ENCODE measurements at places on chromosomes 2 and 18. TPM values are rescaled to one million over a fixed set of nuclear protein-coding genes. Genes with fewer than 3 reads are reported as not detected.

GRCh38 chr2:239329284-239329971 is 71.4 kb downstream of the HDAC4 start:
- H3K27me3 ChIP-seq, result no peaks in the 10 kb centered on the region
- no peak overlapping the region for H3K4me3 ChIP-seq
- peaks cover 20% of the 10 kb centered on the region for H3K4me1 ChIP-seq
- DNase-seq, result no peak

GRCh38 chr18:72543357-72544055 is 636 bp downstream of the CBLN2 start:
- H3K4me3 ChIP-seq, result peak overlapping the region; percentile 25
- DNase-seq, result peak; percentile 70
- H3K4me1 ChIP-seq, result peaks cover 6% of the 10 kb centered on the region

DNA sequence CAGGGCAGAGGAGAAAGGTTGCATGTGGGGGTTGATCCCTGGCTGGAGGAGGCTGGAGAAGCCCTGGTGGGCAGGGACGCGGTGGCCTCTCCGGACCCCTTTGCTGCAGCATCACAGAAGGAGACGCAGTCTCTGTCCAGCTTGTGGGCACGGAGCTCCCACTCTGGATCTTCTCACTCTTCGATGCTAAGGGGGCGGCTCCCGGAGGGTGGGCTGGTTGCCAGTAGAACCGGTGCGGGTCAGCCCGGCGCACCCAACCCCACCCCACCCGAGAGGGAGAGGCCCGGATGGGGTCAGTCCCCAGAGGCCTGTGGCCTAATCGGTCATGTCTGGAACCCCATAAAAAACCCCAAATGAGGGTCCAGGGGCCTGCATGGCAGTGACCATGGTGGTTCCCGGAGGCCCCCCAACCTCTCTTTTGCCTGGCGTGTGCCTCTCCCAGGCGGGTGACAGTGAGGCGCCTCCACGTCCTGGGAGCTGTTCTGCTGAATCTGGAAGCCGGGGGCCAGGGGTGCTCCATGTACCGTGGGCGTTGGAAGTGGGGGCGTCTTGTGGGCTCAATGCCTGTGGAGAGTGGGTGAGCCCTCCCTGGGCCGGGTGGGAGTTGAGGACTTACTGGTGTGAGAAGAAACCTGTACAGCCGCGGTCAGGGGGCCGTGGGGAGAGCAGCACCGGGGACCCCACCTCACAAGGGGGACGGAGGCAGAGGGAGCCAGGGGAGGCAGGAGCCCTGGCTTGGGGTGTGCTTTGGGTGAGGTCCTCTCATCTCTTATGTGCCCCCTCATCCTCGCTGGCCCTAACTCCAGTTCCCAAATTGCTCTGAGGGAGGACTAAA is 79.6 kb downstream of the RTP5 start:
- H3K27ac ChIP-seq, result no peak overlapping the region
- no peaks in the 10 kb centered on the region for H3K27me3 ChIP-seq
- no peak for DNase-seq
- peaks cover 11% of the 10 kb centered on the region for H3K4me1 ChIP-seq

DNA sequence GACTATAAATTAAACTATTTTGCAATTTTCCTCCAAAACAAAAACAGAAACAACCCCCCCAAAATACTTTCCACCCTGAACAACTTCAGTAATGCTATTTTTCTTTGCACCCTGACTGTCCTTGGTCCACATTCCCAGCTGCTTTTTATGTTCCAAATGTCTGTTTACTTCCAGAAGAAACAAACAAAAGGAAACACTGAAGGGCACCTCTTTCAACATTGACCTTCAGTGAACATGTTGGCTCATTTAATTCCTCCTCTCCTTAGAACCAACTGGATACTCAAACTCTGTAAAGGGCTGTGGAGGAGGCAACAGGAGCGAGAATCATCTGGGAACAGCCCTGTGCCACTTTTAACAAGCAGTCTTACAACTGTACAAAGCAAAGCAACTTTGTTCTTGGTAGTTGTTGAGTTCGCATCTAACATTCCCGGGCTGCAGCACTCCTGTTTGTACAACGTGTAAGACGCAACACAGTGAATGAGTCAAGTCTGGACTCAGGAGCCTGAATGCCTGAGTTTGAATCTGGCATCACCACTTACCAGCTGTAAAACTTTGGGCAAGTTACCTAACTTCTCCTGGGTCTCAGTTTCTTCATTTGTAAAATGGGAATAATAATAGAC is 111.4 kb upstream of the GATA6 start:
- H3K4me3 ChIP-seq, result no peak overlapping the region
- no peaks in the 10 kb centered on the region for H3K27me3 ChIP-seq
- no peaks in the 10 kb centered on the region for H3K36me3 ChIP-seq
- no peaks in the 10 kb centered on the region for H3K4me1 ChIP-seq
- H3K27ac ChIP-seq, result no peak overlapping the region
- DNase-seq, result no peak

GRCh38 chr2:173087793-173088496 is 12.3 kb downstream of the MAP3K20 start:
- H3K4me1 ChIP-seq, result peaks cover 3% of the 10 kb centered on the region
- no peak overlapping the region for H3K4me3 ChIP-seq
- DNase-seq, result no peak

DNA sequence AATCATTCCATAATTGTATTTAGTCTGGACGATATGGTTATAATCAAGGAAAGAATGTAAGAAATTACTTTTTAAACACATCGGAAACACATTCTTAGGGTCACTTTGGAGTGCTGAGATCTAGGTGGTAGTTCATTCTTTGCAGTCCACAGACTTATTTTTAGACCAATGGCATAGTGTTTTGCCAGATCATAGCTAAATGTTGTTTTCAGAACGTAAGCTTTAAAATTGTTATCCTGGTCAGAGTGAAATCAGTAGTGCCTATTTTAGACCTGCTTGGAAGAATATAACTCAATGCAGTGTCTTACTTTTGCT is 4.3 kb downstream of the MYL12A start:
- no peak for DNase-seq
- no peaks in the 10 kb centered on the region for H3K27me3 ChIP-seq
- H3K4me1 ChIP-seq, result peaks cover 54% of the 10 kb centered on the region
- H3K4me3 ChIP-seq, result peak overlapping the region; percentile 3
- peak overlapping the region; percentile 3 for H3K27ac ChIP-seq

DNA sequence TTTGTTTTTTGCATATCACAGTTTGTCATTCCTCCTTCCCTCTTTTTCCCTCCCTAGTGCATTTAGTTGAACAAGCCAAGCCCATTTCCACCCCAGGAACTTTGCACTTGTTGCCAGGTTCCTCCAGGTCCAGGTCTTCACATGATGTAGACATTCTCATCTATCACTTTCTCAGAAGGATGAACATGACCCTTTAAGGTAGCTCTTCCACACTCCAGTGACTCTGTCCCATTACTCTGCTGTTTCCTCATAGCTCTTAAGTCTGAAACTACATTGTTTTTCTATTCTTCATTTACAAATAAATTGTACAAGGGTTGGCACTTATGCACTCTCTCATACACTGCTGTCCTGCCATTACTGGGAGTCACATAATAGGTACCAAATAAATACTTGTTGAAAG is 6.1 kb downstream of the KYNU start:
- no peak overlapping the region for H3K27ac ChIP-seq
- H3K4me1 ChIP-seq, result no peaks in the 10 kb centered on the region
- H3K36me3 ChIP-seq, result no peaks in the 10 kb centered on the region
- no peak overlapping the region for H3K4me3 ChIP-seq
- no peak for DNase-seq

DNA sequence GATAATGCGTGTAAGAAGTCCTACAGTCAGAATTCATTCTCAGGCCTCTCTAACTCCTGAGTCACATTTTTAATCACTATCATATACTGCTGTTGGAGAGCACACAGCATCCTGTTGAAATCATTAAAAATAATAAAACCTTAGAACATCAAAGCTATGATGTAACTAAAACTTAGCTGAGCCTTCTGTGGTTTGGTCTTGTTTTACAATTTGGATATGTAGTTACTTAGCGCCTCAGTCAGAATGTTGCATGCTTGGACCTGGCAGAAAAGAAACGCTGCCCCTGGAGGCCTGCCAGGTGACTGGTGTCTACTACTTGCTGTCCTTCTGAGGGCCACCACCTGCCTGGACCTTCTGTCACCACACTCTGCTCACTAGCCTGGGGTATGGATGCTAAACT is 261.1 kb upstream of the RASGRP3 start:
- H3K36me3 ChIP-seq, result no peaks in the 10 kb centered on the region
- DNase-seq, result no peak
- no peaks in the 10 kb centered on the region for H3K27me3 ChIP-seq
- no peak overlapping the region for H3K27ac ChIP-seq

- H3K4me3 ChIP-seq, result no peak overlapping the region
- H3K27ac ChIP-seq, result no peak overlapping the region
Observed at GRCh38 chr18:74595431-74595830, 2.2 kb upstream of the ZNF407 start.

GRCh38 chr2:105718846-105719481 is 25.7 kb upstream of the NCK2 start:
- no peaks in the 10 kb centered on the region for H3K36me3 ChIP-seq
- H3K4me3 ChIP-seq, result no peak overlapping the region
- no peaks in the 10 kb centered on the region for H3K27me3 ChIP-seq
- no peak overlapping the region for H3K27ac ChIP-seq
- DNase-seq, result no peak

The CCDC141 gene
- 126 TPM for total RNA-seq

The NEU2 gene
- total RNA-seq, result not detected

The MPV17 gene
- total RNA-seq, result 71.1 TPM

The TIA1 gene
- 79.1 TPM for total RNA-seq

The LYPD6 gene
- total RNA-seq, result not detected

The CAPN14 gene
- total RNA-seq, result 0.33 TPM

The GPR17 gene
- not detected for total RNA-seq
